ENCODE measurements at places on chromosomes 2 and 18.

DNA sequence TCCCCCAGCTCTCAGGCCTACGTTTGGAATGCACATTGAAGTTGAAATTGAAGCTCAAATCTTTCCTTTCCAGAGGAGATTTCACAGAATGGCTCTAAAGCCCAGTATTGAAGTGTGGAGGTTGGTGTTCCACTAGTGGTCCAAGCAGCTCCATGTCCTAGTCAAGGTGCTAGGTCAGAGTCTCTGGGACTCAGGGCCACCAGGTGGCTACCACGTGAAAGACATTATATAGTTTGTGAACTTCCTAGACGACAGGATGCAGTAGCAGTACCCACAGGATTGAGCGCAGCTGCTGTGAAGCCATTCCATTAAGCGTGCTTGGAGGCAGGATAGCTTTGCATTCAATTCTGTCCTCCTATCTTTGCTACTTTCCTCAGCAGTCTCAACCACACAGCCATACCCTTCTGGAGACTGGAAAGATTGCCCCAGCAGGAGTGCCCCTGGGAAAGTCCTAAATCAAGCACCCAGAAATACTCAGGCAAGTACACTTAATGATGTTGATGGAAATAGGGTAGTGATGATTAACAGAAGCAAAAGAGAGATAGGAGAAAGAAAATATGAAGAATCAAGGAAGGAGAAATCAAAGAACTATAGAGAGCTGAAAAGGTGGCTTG lies 4.7 kb upstream of the TGFA start:
- no peak for DNase-seq

DNA sequence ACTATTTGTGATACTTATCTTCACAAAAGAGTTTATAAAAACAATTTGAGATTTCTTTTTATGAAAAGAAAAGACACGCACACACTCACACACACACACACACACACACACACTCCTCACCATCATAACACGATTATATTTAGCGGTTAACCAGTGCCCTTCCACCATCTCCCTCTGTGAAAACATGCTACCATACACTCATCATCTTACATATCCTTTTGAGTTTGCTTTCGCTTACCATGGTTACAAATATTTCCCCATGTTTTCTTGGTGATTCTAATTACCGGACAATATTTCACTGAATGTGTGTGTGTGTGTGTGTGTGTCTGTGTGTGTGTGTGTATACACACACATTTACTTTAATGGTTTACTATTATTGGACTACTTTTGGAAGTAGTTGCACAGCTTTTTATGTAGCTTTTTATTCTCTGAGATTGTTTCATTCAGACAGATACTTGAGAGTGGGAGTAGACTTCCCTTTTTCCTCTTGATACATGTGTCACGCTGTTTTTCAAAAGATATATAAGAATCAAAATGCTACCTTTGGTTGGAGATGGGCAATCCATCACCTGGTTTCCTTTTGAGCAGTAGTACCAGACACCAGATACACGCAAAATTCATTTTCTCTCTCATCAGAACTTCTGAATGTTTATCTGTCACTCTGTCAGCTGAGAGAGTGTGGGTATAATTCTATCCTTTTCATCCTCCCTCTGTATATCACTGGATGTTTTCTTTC lies 138.1 kb downstream of the SETBP1 start:
- DNase-seq = no peak

DNA sequence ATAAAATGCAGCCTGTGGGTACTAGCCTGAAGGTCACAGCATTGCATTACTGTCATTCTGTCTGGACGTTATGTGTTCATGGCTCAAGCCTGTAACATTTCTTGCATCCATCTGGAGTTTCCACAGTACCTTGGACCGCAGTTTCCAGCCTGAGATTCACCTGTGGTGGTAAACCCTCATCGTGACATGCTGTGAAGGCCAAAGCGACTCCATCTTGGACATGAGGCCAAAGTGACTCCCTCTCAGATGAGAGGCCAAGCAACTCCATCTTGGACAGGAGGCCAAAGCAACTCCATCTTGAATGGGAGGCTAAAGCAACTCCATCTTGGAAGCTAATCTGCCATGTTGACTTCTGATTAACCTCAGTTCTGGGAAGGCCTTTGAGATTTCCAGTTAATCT lies 257.7 kb upstream of the MYT1L start:
- no peak for DNase-seq

DNA sequence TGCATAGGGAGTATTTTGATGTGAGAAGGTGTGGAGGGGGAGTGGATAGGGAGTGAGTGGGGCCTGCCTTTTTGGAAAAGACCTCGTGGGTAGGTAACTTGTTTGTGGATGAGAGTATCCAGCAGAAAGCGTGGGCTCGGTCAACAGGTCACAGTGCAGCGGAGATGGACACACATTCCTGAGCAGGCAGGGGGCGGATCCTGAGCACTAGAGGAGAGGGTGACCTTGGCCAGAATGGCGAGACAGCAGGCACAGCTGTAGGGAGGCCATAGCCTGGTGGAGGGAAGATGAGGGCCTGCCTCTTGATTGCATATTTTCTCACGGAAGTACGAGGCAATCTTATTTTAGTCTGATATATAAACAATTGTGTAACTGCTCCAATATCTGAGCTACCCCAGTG lies 3.6 kb upstream of the MC2R start:
- DNase-seq = no peak

Data from brain pericyte (primary cell).